ENCODE measurements at places on chromosomes 2 and 18.

DNA sequence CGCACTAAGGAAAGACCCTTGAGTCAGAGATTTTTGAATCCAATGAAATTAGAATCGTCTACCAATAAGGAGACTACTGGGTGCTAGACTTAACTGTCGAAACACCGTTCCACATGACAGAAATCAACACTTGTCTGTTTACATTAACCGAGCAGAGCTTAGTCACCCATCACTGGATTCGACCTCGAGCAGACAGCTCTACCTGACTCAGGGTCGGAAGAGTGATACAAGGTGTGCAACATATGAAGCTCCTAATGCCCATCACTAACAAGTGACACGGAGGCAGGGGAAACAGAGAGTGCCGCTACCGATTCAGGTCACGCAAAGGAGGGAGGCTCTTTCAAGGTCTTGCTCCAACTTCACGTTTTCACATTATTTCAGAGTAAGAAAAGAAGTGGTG lies 54.2 kb upstream of the FZD5 start:
- DNase-seq = no peak

DNA sequence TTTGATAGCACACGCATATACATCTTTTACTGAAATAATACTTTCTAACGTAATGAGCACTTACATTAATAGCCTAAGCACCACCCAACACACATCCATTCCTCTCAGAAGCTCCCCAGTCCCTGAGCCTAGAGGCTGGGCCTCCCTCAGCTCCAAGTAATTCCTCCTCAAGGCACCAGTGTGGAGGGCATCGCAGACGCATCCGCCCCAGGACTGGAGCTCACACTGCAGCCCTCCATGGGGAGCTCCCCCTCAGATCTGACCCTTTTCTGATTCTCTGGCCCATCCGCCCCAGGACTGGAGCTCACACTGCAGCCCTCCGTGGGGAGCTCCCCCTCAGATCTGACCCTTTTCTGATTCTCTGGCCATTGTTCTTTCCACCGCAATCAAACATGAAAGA lies 60.4 kb upstream of the SNTG2 start:
- no peak for DNase-seq

DNA sequence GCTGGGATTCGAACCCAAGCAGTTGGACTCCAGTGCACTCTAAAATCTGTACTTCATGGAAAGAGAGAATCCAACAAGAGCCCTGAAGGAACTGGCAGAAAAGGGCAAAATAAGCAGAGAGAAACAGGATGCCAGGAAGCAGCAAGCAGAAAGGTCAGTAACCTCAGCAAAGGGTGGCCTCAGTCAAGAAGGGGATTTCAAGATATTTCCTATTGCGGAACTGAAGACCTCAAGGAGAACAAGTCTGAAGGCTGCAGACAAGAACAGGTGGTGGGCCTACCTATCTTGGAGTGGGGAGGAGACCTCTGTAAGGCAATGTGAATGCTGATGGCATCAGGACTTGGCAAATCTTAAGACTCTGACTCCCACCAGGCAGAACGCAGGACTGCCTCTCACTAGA lies 20.1 kb upstream of the MREG start:
- DNase-seq = no peak

DNA sequence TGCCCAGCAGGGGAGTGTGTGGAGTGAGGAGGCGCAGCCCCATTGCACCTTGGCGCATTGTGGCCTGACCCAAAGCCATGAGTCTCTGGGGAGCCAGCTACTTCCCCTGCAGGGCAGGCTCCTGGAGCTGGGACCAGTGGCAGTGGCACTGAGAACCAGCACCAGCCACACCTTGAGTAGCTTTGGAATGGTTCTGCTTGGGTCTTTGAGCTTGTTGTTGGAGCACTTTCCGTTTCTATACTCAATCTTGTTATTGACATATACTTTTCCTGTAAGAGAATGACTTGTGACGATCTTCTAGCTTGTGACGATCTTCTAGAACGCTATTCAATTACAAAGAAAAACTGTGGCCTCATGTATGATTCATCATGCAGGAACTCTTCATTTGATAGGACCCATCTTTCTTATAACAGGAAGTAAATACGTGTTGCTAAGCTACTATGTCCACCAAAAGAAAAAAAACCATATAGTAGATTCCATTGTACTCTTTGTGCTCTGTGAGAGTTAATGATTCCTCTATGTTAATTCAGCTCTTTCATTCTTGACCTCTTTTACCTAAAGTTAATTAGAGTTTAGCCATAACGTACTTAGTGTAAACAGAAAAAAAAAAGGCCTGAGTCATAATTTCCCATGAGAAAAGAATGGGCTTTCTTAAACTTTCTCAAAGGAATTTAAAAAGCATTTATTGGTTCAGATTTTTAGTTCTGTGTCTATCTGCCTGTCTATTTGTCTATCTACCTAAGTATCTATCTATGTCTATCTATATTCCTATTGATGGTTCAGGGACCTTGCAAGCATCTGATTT lies 113.1 kb downstream of the GATA6 start:
- DNase-seq = no peak

GRCh38 chr2:320561-320960 lies 32.7 kb upstream of the ALKAL2 start:
- no peak for DNase-seq

DNA sequence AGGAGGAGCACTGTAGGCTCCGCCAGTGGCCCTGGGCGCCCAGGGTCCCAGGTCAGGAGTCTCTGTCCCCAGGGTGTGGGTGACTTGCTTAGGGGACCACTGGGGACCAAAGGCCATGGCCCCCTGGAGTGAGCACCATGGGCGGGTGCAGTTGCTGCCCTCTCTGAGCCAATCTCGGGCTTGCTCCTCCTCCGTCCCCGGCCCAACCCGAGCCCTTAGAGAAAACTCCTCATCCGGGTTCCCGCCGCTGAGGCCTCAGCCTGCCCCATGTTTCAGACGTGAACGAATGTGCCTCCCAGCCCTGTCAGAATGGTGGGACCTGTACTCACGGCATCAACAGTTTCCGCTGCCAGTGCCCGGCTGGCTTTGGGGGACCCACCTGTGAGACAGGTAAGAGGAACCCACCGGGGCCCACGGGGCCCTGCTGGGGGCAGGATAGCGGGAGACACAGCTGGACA lies 38.6 kb downstream of the SNED1 start:
- no peak for DNase-seq

GRCh38 chr2:7931808-7932207 lies 750.0 kb upstream of the ID2 start:
- no peak for DNase-seq

DNA sequence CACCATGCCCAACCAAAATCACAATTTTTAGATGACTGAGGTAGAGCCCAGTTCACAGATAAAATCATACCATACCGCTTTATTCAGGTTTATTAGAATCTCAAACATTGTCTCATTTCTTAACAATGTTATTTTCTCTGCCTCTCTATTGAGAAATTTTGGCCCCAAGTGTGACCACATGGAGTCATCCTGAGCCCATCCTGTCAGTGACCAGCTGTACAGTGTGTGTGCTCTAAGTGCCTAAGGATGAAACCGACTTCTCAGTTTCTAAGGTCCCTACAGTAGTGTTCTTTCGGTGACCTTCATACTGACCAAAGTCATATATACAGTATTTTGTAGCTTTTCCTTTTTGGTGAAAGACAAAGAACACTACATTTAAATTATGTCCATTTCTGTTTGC lies 123.7 kb upstream of the MSTN start:
- DNase-seq = no peak

- DNase-seq = no peak
Measured at GRCh38 chr2:197245829-197246804, 64.5 kb downstream of the ANKRD44 start.

DNA sequence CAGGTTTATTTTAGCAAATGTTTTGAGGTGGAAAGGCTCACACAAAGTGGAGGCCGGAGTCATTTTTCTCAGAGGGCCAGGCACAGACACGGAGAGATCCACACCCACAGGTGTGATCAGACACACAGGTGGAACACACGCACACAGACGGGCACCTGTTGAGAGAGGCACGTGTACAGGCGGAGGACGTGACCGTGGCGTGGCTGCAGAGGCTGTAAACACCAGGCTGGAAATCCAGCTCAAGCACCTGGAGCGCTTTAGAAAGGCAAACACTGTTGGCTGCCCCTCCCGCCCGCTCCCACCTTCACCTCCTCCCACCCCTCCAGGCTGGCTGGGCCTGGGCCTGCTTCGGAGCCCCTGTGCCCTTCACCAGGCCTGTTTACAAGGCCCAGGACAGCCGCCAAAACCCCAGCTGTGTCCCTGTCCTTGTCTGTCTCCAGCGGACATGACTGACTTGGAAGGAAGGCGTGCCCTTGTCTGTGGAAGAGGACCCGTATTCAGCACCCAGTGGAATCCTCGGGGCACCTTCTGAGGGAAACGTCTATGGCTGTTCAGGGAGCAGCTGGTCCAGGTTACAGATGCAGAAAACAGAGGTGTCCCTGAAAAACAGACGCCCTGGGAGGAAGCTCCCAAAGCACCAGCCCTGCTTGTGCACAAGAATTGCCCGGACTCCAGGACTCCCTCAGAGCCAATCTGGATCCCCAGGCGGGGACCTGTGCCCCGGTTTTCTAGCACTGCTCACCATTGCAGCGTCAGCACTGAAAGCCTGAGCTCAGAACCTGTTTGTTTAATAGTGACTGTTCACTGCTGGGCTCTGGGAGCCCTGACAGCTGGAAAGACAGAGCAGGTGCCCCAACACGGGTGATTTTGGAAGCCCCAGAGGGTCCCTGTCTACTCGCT lies 134.3 kb upstream of the HAAO start:
- peak; percentile 30 for DNase-seq

GRCh38 chr2:119475857-119476244 lies 44.2 kb downstream of the TMEM37 start:
- DNase-seq = no peak

DNA sequence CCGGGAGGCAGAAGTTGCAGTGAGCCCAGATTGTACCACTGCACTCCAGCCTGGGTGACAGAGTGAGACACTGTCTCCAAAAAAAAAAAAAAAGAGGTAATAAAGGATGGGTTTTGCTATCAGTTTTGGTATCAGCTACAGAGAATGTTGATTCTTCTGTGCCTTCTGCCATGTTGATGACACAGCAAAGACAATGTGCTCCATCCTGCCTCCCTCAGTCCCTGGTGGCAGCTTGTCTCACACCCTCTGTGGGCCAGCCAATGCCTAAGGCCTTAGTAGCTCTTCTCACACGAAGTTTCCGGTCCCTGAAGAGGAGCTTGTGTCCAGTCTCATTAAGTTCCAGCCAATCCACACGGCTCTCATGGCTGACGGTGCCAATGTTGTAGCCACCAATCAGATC lies 17.6 kb downstream of the IFT172 start:
- no peak for DNase-seq

DNA sequence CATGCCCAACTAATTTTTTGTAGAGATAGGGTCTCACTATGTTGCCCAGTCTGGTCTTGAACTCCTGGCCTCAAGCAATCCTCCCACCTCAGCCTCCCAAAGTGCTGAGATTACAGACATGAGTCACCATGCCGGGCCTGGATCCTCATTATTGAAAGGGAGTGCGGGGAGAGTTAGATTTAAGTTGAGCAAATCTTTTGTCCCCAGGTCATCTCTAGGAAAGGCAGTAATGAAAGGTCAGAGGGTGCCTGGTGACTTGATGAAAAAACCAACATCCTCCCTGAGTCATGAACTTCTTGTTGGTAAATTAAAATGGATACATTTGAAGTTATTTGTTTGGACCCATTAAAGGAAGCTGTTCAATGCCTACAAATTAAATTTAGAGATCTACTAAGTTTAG lies 25.1 kb downstream of the STAT4 start:
- no peak for DNase-seq

- peak; percentile 32 for DNase-seq
Measured at GRCh38 chr2:135818937-135819610, 17.9 kb downstream of the LCT start.

- DNase-seq = no peak
Measured at GRCh38 chr2:224165901-224166319, 126.8 kb upstream of the SERPINE2 start.

DNA sequence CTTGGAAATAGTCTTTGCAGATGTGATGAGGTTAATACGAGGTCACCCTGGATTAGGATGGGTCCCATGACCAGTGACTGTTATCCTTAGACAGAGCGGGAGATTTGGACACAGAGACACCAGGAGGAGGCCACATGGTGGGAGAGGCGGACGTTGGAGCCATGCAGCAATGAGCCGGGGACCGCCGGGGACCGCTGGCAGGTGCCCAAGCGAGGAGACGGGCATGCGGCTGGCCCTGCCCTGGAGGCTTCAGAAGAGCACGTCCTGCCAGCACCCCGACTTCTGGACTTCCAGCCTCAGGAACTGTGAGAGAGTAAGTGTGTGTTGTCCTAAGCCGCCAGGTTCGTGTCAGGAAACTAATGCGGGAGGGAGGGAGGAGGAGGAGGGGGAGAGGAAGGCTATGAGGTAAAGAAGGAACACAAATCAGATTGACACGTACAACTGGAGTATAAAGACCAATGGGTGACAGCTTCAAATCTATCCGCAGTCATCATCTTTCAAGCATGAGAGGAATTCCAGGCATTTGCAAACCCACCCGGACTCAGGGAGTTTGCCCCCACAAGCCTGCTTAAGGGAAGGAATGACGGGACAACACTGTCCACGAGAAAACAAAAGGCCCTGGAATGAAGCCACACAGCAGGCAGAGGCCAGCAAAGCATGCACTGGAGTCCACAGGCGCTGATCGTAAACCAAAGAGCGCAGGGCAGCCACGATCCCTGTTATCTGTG lies 11.6 kb upstream of the BOK start:
- peak; percentile 78 for DNase-seq

GRCh38 chr2:133530645-133531044 lies 37.6 kb downstream of the NCKAP5 start:
- no peak for DNase-seq

DNA sequence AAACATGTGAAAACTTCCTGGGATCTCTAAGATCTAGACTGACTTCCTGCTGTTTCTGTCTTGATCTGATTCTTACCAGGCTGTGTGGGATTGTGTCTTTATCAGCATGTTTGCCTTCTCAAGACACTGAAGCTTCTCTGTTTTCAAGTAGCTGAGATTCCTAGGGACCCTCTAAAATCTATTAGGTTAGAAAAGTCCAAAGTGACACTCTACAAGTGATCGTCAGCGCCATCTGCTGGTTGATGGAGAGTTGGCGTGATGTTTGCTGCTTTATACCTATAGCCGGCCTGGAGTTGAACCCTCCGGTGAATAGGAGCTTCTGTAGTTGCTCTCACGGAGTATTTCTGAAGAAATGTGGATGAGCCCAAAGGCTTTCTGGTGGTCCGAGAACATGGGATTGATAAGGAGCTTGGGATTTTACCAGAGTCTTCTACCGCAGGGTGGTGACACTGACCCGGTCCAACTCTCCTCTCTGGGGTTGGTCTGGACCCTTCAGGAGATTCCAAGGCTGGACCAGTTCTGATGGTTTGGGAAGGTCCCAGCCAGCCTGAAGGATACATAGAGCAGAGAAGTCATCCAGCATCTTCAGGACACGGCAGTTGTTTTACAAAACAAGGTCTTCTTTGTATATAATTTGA lies 96.0 kb upstream of the TTC39C start:
- peak; percentile 90 for DNase-seq

DNA sequence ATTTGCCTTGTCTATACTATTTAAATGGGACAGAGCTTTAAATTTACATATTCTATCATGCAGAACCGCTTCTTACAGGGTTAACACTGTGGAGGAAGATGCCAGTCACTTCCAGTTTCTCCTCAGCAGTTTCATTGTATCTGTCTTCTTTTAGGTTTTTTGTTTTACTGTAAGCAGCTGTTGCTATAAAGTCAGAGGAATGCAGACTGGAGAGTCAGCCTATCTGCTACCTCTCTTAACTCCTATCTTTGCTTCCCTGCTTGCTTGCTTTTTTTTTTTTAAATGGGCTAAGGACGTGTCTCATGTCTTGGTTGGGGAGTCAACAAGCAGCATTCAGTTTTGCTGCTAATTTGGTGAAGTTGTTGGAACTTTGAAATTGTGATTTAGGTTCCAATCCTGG lies 8.9 kb downstream of the EPC2 start:
- no peak for DNase-seq
